Memory B cell (primary cell): ENCODE measurements at places on chromosomes 2 and 18.

- DNase-seq, result no peak
Observed at GRCh38 chr2:25336383-25336841, 5.3 kb downstream of the DNMT3A start.

- DNase-seq, result no peak
Observed at GRCh38 chr2:46939626-46940359, 24.2 kb upstream of the MCFD2 start.

DNA sequence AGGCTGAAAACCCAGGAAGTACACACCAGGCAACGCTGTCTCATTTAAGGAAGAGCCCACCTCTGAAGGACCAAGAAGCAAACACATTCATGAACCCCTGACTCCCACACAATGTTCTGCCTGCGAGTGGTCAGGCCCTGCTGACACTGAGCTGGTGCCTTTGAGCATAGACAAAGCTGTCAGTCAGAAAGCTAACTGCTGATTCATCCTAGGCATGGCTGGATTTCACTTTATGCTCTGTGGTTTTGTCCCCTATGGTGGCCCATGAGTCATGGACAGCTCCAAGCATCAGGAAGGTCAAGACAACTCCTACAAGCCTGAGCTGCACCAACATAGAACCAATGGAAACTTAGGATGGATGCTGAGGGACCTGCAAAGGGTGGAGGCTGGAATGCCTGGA lies 78.9 kb downstream of the UXS1 start:
- no peak for DNase-seq

GRCh38 chr2:171792886-171793580 lies 101.0 kb downstream of the SLC25A12 start:
- DNase-seq, result no peak

- DNase-seq, result no peak
Observed at GRCh38 chr2:168344706-168345105, 97.3 kb upstream of the STK39 start.

DNA sequence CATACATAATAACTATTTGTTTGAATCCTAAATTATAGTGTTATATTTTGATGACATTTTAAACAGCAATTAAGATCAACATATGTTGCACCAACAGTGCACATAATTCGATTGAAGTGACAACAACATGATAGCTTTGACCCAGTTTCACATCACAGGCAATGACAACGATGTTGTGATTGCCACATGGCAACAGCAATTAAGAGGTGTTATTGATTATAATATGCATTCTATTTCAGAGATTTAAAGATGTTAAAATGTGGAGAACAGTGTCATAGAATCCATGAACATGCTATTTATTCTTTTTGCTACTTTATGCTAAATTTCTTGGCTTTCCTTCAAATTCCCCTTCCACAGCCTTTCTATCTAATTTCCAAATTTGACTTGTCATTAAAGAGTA lies 68.3 kb upstream of the STAT1 start:
- DNase-seq, result no peak

- no peak for DNase-seq
Observed at GRCh38 chr18:24975496-24976372, 376.2 kb downstream of the ZNF521 start.

DNA sequence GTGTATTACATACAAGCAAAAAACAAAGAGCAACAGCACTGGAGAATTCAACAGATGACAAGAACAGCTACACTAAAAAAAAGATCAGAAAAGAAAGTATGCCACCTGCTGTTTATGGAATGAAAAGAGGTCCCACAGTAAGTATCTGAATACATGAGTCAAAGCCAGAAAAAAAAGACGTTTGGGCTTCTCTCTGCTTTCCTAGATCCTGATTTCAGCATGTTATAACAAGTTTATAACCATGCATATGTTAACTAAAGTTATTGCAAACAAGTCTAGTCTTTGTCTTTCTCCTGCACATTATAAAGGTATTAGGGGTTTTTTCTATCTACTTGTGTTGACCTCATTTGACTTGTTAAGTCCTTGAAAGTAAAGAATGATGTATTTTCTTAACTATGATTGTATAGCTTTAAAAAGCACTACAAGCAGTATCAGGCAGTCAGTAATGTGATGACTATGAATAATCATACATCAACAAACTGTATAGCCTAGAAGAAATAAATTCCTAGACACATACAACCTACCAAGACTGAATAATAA lies 108.5 kb upstream of the COL5A2 start:
- no peak for DNase-seq

DNA sequence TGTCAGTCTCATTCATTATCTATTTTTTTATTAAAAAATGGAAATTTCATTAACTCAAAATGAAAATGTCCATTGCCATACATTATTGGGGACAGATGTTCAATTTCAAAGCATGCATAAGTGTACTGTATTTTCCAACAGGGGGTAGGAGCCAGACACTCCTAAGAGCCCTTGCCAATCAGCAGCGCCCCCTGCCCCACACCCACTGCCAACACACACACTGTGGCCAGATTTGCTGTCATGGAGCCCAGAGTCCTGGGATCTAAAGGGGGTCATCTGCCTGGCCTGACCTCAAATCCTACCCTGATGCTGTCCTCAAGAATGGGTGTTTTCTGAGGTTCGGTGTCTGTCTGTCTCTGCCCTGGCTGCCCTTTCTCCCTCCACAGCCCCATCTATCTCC lies 162.2 kb upstream of the TWIST2 start:
- no peak for DNase-seq

GRCh38 chr18:3360211-3360610 lies 89.8 kb upstream of the TGIF1 start:
- no peak for DNase-seq

- no peak for DNase-seq
Observed at GRCh38 chr18:8754995-8755960, 49.9 kb downstream of the MTCL1 start.

GRCh38 chr2:153005071-153005730 lies 286.8 kb downstream of the ARL6IP6 start:
- DNase-seq, result no peak

DNA sequence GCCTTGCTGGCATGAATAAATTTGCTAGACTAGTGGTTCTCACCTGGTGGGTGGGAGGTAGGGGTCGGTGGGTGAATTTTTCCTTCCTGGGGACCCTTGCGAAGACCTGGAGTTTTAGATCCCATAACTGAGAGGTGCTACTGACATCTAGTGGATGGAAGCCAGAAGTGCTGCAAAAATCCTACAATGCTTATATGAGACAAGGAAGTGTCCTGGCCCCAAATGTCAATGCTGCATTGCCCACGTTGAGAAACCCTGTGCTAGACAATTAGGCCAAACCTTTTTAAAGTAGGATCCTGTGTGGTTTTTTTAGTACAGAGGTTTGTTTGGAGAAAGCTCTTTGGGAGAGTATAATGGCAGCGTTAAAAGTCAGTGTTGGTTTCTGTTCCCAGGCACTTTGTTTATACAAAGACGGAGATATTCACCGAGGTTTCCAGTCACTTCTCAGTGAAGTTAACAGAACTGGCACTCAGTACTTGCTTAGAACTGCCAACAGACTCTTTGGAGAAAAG lies 9.6 kb downstream of the SERPINB8 start:
- DNase-seq, result no peak

DNA sequence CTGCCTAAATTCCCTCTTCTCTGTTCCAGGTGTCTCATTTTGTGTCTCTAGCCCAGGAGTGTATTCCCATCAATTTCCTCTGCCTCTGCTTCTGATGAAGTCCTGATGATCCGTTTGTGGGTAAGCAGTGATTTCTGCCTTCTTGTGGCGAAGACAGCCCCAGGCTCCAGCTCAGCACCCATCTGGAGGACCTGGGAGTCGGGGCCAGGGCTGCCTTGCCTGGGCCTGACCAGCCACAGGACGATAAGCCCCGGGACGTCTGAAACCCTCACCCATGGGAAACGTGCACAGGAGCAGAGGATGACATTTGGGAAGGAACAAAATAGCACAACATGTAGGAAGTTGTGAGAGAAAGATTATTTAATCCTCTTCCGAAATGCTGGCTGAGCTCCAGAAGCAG lies 206.9 kb downstream of the FBXO15 start:
- no peak for DNase-seq

GRCh38 chr2:63192889-63193774 lies 142.5 kb downstream of the OTX1 start:
- no peak for DNase-seq

DNA sequence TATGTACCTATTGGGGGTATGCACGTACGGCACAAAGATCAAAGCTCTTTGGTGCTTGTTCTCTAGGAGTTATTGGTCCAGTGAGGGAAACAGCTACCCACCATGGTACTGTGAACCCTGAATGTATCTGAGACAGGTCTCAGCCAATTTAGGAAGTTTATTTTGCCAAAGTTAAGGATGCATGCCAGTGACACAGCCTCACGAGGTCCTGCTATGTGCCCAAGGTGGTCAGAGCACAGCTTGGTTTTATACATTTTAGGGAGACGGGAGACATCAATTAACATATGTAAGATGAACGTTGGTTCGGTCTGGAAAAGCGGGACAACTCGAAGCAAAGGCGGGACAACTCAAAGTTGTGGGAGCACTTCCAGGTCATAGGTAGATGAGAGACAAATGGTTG lies 75.8 kb downstream of the SOWAHC start:
- DNase-seq, result no peak

- DNase-seq, result no peak
Observed at GRCh38 chr2:119218478-119219064, 5.1 kb upstream of the STEAP3 start.

- no peak for DNase-seq
Observed at GRCh38 chr2:32691678-32692077, 63.8 kb downstream of the TTC27 start.

- no peak for DNase-seq
Observed at GRCh38 chr2:23746141-23746863, 180.6 kb downstream of the ATAD2B start.

DNA sequence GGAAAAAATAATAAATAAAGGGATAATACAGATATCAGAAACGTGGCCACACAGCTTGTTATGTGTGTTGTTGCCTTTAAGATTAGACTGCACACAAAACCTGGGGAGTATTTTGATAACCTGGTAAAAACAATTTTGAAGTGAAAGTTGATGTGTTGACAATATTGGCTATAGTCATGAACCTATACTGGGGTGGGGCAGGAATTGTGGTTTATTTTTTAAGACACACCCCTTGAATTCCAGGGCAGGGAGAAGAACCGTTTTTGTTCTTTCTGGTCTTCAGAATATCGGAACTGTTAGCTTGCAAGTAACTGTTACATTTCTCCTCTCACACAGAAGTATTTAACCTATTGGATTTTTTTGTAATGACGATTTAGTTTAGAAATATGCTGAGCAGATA lies 80.4 kb downstream of the LIMS1 start:
- no peak for DNase-seq

DNA sequence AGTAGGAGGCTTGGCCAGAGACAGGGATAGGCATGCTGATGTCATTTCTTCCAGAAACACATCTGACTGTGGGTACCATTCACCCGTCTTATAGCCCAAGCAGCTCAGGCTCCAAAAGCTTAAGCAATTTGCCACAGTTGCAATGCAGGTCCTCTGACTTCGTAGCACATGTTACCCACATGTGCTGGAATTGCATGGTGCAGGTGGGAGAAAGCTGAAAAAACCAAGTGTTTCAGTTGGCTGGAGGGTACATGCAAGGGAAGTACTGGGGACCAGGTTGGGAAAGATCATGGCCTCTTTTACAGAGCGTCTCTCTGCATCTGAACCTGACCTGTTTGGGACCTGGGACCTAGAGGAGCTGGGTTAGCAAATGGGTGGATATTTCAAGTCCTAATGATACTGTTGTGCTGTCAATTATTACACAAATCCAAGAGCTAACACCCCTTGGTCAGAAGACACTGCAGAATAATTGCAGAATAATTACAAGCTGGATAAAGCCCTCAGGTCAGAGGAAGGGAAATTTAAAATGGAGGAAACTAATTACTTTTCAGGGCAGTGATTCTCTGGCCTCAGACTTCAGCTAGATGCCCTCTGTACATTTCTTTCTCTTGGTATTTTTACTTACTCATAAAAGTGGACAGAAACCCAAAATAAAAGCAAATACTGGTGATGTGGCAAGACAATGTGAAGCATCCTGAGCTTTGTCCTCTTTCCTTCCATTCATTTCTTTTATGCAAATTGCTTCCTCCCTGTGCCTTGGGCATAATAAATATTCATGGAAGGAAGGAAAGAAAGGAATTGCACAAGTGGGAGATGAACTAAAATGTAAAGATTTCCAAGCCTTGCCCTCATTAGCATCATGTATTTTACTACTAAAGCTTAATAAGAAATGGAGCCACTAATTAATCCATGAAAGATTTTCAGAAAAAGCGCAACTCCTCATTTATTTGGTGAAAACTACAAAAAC lies 45.6 kb upstream of the TTC39C start:
- DNase-seq, result no peak

DNA sequence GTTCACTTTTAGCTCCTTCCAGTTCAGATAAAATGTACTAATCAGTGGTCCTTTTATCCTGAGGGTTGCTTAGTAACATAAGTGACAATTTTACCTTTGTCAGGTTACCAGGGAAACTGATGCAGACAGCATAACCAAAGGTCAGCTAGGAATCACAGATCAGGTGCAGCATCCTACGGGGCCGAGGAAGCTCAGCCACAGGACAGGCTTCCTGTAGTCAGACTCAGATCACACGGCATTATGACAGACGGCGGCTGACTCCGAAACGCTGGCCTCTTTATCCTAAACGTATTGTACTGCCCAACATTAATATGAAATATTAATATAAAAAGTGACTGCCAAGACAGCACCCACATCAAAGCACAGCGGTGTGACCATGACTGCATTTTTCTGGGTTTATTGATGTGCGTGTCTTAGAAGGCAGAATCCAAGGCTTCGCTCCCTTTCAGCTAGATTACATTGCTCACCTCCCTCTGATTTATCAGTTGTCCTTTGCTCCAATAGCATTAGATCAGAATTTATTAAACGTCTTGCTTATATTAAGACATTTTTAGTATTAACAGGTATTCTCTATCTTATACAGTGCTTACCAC lies 444.5 kb downstream of the CMPK2 start:
- no peak for DNase-seq
